ENCODE measurements at places on chromosomes 11 and 22.

DNA sequence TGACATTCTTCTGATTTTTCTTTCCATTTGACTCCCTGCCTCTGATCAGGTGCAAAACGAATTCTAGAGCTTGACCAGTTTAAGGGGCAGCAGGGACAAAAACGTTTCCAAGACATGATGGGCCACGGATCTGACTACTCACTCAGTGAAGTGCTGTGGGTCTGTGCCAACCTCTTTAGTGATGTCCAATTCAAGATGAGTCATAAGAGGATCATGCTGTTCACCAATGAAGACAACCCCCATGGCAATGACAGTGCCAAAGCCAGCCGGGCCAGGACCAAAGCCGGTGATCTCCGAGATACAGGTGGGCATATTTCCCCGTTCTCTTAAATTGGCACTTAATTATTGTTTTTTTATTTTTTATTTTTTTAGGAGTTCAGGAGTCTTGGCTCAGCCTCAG, 15.4 kb downstream of the XRCC6 start:
- no peaks in the 10 kb centered on the region for H3K27me3 ChIP-seq
- H3K36me3 ChIP-seq: peaks cover 47% of the 10 kb centered on the region
- H3K4me1 ChIP-seq: peaks cover 3% of the 10 kb centered on the region
- DNase-seq: no peak

GRCh38 chr11:2675540-2675939, 24.3 kb downstream of the KCNQ1OT1 start:
- no peak for DNase-seq
- no peak overlapping the region for H3K27ac ChIP-seq
- no peaks in the 10 kb centered on the region for H3K36me3 ChIP-seq
- H3K4me1 ChIP-seq: peaks cover 2% of the 10 kb centered on the region

GRCh38 chr11:8832571-8833260, 78.3 kb upstream of the AKIP1 start:
- H3K27ac ChIP-seq: no peak overlapping the region
- peaks cover 11% of the 10 kb centered on the region for H3K4me1 ChIP-seq

DNA sequence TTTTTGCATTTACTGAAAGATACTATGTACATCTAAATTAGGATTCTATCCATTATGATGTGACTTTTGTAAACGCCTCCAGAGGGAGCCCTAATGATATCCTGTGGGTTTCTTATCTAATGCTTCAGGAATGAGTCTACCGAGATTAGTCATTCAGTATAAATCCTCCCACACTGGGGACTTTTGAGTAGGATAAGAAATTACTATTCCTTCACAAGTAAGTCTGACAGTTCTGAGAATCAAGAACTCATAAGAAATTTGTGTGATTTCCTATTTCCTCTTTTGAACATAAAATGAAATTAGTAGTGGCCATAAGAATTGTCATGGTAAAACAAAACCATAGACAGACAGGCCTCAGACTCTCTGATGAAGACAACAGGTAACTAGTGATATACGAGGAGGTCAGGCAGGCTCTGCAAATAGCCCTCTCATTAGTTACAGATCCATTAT, 10.0 kb upstream of the OR5M1 start:
- no peak overlapping the region for H3K27ac ChIP-seq
- H3K4me1 ChIP-seq: no peaks in the 10 kb centered on the region
- DNase-seq: no peak
- no peaks in the 10 kb centered on the region for H3K36me3 ChIP-seq
- no peaks in the 10 kb centered on the region for H3K27me3 ChIP-seq
- H3K4me3 ChIP-seq: no peak overlapping the region

DNA sequence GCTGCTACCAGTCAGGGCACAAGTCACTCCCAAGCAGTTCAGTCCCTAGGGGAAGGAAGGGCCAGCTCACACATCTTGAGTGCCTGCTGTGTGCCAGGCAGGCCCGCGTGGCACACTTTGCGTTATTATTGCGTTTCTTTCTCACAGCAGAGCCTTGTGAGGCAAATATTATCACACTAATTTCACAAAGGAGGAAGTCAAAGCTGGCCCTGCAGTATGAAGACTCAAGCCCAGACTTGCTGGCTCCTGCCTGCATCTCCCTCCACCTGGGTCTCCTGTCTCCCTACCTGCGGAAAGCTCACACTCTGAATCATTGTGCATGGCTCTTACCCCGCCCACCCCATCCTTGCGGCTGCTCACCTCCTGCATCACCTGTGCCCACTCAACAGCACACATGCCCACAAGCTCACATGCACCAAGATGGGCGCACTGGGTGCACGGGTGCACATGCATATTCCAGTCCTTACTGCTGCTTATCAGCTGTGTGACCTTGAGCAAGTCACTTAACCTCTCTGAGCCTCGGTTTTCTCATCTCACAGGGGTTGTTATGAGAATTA, 31.7 kb upstream of the P2RY2 start:
- H3K27ac ChIP-seq: no peak overlapping the region
- H3K4me3 ChIP-seq: no peak overlapping the region
- peaks cover 35% of the 10 kb centered on the region for H3K27me3 ChIP-seq
- no peaks in the 10 kb centered on the region for H3K36me3 ChIP-seq
- peaks cover 17% of the 10 kb centered on the region for H3K4me1 ChIP-seq
- no peak for DNase-seq

GRCh38 chr11:60919320-60919719, 4.9 kb upstream of the TMEM132A start:
- peaks cover 2% of the 10 kb centered on the region for H3K27me3 ChIP-seq
- no peak overlapping the region for H3K27ac ChIP-seq
- no peak overlapping the region for H3K4me3 ChIP-seq
- peaks cover 31% of the 10 kb centered on the region for H3K36me3 ChIP-seq

DNA sequence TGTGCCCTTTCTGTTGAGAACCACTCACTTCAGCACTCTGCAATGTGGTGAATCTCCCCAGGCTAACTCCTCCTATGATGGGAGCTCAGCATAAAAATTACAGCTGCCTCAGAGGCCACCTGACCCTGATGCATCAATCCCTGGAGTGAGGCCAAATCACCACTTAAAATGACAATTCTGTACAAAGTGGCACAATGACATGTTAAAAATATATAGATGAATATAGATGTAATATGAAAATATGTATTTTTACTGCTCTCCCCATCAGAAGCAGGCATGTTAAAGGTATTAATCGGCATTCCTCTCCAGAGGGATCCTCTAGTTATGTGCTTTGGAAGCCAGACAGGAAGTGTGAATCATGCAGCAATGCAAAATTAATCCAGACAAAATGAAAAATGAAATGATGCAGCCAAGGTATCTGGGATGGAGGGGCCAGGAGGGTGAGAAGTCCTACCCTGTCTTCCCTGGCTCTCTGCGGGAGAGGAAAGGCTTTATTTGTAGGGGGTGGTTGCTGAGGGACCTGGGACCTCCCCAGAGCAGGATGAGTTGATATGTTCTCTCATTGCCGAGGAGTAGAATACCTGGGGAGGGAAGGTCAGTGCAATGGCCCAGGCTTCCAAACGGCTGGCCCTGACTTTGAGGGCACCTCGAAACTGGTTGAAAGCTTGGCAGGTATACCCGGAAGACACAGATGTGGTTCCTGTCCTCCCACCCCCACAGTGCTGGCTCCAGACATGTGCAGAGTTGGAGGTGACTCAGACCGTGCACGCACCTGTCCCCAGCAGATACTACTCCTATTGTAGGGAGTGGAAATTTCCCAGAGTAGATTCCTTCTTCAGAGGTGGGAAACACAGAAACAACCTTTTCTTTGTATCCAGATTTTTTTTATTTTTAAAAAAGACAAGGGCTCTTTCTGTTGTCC, 347.9 kb upstream of the NCAM1 start:
- H3K36me3 ChIP-seq: no peaks in the 10 kb centered on the region
- no peak for DNase-seq
- H3K27me3 ChIP-seq: peaks cover 8% of the 10 kb centered on the region
- H3K4me1 ChIP-seq: no peaks in the 10 kb centered on the region

DNA sequence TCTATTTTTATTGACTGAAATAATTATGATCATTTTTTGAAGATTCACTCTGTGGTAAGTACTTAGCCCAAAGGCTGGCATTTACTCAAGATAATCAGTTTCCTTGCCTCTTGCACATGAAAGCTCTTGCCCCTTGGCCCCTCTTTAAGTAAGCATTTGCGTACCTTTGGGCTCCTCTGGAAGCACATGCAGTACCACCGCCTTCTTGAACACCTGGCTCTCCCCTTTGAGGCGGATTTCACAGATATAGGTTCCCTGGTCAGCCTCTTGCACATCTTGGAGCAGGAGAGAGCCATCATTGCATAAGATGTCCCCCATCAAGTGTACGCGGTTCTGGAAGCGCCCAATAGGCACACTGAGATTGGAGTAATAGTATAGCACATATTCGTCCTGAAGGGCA, 14.5 kb downstream of the JAML start:
- DNase-seq: no peak
- H3K4me1 ChIP-seq: peaks cover 81% of the 10 kb centered on the region
- H3K4me3 ChIP-seq: no peak overlapping the region
- H3K36me3 ChIP-seq: peaks cover 64% of the 10 kb centered on the region
- H3K27ac ChIP-seq: peak overlapping the region; percentile 24
- no peaks in the 10 kb centered on the region for H3K27me3 ChIP-seq

- H3K4me3 ChIP-seq: no peak overlapping the region
- DNase-seq: no peak
- no peak overlapping the region for H3K27ac ChIP-seq
- H3K27me3 ChIP-seq: peaks cover 2% of the 10 kb centered on the region
- peaks cover 2% of the 10 kb centered on the region for H3K4me1 ChIP-seq
Observed at GRCh38 chr11:10373929-10374328, 69.1 kb downstream of the ADM start.

DNA sequence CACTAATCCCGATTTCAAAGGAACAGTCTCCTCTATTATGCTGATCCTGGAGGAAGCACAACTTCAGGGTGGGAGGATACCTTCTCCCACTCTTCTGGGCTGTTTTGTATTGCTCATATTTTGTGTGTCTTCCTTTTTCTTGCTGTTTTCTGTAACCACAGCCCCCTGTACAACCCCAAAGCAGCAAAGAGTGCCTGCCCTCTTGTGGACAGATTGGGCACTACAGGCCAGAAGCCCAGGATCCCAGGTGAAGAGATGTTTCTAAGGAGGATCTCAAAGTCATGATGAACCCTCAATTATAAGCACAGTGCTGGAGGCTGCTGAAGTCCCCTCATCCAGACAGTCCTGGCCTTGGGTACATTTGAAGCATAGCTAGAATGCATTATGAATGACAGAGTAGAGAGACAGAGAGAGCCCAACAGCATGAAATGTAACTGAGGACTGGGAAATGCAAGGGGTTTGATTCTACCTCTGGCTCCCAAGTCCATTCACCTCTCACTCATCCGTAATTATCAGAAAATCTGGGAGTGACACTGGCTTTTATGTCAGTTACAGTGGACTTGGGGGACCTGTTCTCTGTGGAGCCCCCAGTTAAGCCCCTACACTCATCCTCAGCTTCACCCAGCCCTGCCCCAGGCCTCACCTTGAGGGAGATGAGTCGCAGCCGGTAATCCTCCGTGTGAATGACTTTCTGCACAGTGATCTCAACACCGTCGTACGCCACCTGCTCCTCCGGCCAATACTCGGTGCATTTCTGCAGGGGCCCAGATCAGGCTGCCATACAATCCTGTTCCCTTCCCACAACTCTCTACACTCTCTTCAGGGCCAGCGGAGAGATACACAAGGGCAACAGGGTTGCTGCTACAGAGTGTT, 6.2 kb upstream of the IGSF22 start:
- H3K36me3 ChIP-seq: no peaks in the 10 kb centered on the region
- no peaks in the 10 kb centered on the region for H3K4me1 ChIP-seq
- peaks cover 4% of the 10 kb centered on the region for H3K27me3 ChIP-seq
- H3K27ac ChIP-seq: no peak overlapping the region
- peak; percentile 33 for DNase-seq
- no peak overlapping the region for H3K4me3 ChIP-seq

GRCh38 chr22:48238966-48239365, 1476.5 kb downstream of the TBC1D22A start:
- DNase-seq: no peak
- H3K36me3 ChIP-seq: no peaks in the 10 kb centered on the region
- no peaks in the 10 kb centered on the region for H3K4me1 ChIP-seq
- no peaks in the 10 kb centered on the region for H3K27me3 ChIP-seq

DNA sequence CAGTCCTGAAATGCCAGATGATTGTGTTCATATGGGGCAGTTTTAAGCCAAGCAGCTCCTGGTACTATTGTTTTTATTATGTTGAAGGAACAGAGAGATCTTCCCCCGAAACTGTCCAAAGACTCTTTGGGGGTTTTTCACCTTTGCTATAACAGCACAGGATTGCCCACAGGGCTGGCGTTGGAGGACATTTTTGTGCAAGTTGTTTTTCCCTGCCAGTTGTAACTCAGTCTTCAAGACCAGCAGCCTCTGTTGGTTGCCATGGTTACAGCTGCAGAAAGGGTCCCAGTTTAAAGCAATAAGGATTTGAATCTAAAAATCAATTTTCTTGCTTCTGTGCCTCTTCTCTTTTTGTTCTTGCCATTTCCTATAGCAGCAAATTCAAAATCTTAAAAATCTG, 45.4 kb upstream of the YWHAH start:
- DNase-seq: no peak
- H3K4me3 ChIP-seq: no peak overlapping the region
- peaks cover 7% of the 10 kb centered on the region for H3K36me3 ChIP-seq
- H3K27ac ChIP-seq: no peak overlapping the region
- H3K27me3 ChIP-seq: no peaks in the 10 kb centered on the region

DNA sequence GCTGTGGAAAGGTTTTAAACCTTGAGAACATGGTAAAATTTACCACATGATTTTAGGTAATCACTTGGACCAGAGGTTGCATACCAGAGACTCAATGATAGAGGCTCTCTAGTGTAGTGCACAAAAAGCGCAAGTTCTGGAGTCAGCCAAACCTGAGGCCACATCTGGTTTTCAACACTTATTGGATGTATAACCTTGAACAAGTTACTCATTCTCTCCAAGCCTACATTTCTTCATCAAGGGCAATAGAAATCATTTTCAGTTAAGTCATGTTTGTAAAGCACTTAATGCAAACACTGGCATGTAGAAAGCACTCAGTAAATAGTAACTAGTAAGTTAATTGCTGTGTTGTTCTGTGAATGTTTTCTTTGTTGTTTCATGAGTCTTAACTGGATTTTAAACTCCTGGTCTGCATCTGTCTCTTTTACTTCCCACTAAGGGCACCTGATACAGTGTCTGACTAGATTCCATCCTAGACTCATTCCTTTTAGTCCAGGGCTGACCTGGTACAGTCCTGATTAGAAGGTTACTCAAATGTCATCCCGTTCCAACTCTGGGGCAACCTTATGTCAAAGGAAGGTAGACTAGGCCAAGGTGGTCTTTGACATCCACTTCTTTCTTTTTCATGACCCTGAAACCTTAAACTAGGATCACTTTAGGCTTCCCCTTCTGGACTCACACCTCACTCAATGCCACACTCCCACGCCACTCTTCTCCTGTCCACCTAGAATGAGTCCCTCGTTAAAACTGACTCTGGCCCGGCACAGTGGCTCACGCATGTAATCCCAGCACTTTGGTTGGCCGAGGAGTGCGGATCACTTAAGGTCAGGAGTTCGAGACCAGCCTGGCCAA, 34.5 kb upstream of the EED start:
- DNase-seq: no peak
- H3K27me3 ChIP-seq: no peaks in the 10 kb centered on the region
- H3K4me3 ChIP-seq: no peak overlapping the region
- H3K27ac ChIP-seq: no peak overlapping the region
- no peaks in the 10 kb centered on the region for H3K36me3 ChIP-seq

- H3K27me3 ChIP-seq: peaks cover 8% of the 10 kb centered on the region
- H3K4me1 ChIP-seq: peaks cover 10% of the 10 kb centered on the region
- peak; percentile 54 for DNase-seq
Observed at GRCh38 chr11:66388780-66389386, 17.3 kb upstream of the SLC29A2 start.
